ENCODE measurements at places on chromosomes 2 and 18.
A peak's percentile ranks its signal among the peaks of the same experiment; 100 is the strongest.

GRCh38 chr2:106339132-106339531 lies 129.1 kb downstream of the RGPD3 start:
- DNase-seq = no peak

DNA sequence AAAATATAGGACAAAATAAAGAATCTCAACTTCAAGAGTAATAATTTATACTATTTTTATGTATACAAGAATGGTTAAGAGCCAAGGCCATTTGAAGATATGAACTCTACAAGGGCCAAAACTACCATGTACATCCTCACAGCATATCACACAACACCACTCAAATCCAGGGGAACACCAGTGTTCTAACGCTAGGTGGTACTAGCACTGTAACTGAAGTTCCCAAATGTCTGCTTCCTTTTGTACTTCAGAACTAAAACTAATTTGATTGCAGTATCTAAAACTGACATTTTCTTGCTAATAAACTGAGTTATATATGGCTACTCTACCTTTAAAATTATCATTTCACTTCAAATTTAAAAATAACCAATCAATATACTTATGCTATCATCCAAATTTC lies 47.0 kb downstream of the REV1 start:
- peak; percentile 24 for DNase-seq

- no peak for DNase-seq
These were observed 287.5 kb downstream of the OSR1 start for GRCh38 chr2:19070886-19071285.

DNA sequence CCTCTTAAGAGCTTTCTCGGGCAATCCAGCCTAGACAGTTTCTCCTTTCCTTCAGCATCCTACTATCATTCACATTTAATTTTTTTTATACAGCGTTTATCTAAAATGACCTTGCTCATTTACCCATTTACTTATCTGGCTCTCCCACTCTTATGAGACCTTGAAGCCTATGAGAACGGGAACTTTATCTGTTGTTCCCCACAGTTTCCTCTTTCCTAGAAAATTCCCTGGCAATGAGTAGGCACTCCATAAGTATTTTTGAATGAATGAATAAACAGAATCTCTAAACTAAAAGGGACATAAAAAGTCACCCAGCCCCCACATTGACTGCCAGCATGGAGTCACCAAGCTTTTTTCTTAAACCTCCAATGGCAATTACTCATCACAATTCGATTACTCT lies 353.2 kb downstream of the METTL4 start:
- DNase-seq = no peak

DNA sequence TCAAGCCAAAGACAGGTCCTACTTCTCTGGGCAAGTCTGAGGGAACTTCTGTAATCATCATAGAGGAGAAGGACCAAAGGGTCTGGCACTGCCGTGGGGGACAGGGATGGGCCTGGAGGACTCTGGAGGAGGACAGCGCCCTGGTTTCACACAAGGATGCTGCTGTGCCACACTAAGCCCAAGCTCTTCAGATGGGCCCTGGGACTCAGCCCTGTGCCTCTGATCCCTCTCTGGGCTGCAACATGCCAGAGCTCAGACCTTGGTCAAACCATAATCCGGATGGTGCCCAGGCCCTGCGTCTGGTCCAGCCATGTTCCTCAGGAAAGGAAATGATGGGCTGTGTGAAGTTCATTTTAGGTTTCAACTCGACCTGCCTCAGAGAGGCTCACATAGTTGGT lies 222.0 kb upstream of the COPS8 start:
- DNase-seq = no peak

DNA sequence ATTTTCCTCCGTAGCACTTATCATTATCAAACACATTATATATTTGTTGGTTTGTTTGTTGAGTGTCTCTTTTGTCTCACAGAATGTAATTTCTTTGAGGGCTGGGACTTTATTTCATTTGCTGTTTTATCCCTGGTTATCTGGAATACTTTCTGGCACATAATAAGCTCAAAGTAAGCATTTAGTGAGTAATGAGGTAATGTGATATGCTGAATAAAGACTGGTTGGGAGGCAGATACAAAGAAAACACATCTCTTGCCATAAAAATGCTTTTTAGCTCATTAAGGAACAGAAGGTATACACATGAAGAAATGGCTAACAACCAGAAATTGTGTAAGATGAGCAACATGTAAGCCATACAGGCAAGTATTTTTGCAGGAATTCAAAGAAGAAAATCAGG lies 1411.8 kb downstream of the LRP1B start:
- DNase-seq = no peak

GRCh38 chr2:12980817-12981216 lies 264.1 kb downstream of the TRIB2 start:
- DNase-seq = no peak

DNA sequence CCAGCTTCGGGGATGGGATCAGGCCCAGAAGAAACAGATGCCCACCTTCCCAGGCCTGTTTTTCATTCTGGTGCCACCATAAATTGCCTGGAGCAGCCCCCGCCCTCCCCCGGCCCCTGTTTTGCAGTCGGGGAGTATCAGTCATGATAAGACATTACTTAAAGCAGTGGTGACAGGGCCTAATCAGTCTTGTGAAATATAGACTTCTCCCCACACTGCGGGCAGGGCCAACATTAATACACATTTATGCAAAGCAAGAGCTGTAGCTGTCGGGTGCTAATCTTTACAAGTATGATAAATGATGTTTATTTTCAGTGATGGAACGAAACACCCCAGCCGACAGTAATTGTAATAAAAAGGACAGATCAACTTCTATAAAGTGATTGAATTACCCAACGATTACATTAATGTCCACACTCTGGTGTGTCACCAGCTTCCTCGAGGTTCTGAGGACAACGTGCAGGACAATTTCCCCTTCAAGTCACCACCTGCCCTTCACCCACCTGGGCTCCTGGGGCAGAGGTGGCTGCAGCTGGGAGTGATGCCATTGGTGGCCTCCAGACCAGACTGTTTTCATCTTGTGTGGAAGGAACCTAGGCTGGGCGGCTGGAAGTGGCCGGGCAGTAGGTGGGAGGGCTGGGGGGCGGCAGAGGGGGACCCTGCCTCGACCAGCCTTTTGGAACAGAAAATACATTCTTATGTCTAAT lies 226.0 kb downstream of the TFCP2L1 start:
- no peak for DNase-seq

DNA sequence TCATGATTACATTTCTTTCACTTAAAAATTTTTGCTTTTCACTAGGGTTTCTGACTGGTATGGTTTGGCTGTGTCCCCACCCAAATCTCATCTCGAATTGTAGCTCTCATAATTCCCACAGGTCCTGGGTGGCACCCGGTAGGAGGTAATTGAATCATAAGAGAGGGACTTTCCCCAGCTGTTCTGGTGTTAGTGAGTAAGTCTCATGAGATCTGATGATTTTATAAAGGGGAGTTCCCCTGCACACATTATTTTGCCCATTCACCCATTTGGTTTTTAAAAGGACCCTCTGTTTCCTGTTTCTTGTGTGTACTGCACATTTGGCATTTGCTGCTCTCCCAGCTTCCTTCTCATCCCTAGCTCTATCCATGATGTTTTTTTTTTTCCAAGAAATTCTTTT lies 27.8 kb upstream of the NETO1 start:
- DNase-seq = no peak

GRCh38 chr2:172921532-172922236 lies 154.0 kb upstream of the MAP3K20 start:
- no peak for DNase-seq

DNA sequence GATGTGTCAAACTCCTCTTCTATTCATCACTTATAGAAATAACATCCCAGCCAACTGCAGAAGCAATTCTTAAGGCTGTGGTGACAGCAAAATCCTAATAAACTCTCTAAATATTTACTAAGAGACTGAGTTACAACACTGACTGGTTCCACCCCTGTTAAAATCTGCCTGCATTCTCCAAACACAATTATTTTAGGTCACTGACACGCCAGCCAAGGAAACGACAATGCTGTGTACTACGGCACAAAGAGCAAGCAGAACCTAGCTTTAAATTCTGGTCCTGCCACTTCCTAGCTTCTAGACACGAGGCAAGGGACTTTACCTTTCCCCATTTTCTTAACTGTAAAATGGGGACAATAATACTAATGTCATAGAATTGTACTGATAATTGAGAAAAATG lies 4.1 kb downstream of the CYRIA start:
- no peak for DNase-seq

- no peak for DNase-seq
These were observed 42.1 kb downstream of the HDLBP start for GRCh38 chr2:241273210-241274020.

DNA sequence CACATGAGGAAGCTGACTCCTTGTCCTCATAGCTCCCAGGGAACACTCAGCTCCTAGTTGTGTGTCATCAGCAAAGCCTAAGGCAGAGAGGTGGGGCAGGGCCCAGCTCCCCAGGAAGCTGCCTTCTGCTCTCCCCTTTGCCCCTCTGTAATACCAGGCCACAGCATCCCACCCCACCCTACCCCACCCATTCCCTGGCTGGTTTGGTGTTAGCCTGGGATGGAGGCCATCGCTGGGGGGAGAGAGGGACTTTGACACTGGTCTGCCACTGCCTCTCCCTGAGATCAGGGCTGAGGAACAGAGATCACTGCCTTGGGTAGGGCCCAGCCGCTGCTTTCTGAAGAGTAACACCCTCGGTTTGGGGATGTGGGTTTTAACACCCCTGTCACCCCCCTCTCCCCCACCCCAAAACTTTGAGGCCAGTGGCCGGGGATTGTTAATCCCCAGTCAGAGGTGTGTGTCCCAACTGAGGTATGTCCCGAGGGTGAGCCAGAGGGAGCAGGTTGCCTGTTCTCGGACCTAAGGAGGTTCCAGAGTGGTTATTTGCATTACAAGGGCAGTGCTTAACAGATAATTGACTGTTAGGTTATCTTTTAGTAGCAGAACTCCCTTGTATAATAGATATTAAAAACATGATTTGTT lies 41.4 kb downstream of the TET3 start:
- DNase-seq = peak; percentile 22

DNA sequence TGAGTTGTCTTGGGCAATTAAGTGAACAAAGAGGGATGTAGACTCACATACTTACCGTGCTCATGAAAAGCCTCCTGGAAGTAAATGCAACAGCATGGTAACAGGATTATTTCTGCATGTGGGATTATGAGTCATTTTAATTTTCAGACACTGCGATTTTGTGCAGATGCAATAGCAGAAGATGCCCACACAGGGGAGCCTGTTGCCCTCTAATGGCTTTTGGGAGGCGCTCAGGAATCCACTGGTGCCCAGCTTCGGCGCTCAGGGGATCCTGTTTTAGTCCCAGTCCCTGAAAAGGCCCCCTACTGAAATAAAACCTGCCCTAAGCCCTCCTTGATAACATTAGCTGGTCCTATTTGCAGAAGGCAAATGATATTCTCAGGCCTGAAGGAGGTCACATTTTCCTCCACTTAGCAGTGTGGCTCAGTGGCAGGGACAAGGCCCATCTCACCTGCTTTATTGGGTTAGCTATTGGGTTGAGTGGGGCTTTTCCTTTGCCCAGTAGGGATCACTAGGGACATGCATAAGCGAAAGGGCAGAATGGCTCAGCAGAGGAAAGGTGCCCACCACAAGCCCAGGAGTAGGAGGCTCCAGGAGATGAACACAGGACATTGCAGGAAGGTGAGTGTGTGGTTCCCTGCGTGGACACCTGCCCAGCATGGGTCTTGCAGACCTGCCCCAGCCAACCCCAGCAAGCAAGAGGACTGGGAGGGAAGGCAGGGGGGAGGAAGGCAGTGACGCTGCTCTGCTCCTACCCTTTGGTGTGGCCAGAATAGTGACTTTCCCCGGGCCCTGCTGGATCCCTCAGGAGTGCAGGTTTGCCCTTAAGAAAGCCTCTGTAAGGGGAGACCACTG lies 26.5 kb upstream of the KCNS3 start:
- DNase-seq = peak; percentile 65

DNA sequence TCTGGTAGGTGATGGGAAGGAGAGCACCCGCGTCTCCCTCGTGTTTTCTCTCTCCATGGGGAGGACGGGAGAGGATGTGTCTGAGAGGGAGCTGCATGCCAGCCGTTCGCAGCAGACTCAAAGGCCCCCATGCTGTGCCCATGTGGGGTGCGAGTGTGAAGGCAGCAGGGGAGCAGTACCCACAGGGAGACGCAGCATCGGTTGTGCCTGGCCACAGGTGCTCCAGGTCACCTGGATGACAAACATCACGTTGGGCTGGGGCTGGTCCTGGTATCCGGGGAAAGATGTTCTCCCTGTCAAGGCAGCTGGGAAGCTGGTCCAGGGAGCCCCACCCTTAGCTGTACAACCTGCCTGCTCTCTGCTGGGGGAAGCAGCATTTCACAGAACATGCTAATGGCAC lies 119.5 kb upstream of the SALL3 start:
- no peak for DNase-seq

DNA sequence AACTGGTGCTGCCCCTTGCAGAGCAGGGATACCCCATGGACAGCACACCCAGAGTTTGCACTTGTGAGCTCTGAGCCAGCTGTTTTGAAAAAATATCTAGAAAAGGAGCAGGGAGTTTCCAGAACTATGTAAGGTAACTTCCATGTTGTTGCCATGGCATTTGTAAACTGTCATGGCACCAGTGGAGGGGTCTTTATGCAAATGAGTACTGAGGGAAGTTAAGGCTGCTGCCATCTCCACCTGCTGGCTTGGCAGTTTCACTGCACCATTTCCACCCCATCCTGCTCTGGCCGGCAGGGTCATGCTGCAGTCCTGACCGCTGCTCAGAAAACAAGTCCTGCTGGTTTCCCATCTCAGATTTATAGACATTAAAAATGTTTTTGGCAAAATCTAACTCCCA lies 52.3 kb upstream of the SNTG2 start:
- no peak for DNase-seq

- no peak for DNase-seq
These were observed 113.4 kb downstream of the PIEZO2 start for GRCh38 chr18:11035814-11036495.

- DNase-seq = no peak
These were observed 548.4 kb upstream of the FSHR start for GRCh38 chr2:49702740-49703139.
